HTR-8/SVneo (cell line): ENCODE measurements at places on chromosomes 16 and 17.

DNA sequence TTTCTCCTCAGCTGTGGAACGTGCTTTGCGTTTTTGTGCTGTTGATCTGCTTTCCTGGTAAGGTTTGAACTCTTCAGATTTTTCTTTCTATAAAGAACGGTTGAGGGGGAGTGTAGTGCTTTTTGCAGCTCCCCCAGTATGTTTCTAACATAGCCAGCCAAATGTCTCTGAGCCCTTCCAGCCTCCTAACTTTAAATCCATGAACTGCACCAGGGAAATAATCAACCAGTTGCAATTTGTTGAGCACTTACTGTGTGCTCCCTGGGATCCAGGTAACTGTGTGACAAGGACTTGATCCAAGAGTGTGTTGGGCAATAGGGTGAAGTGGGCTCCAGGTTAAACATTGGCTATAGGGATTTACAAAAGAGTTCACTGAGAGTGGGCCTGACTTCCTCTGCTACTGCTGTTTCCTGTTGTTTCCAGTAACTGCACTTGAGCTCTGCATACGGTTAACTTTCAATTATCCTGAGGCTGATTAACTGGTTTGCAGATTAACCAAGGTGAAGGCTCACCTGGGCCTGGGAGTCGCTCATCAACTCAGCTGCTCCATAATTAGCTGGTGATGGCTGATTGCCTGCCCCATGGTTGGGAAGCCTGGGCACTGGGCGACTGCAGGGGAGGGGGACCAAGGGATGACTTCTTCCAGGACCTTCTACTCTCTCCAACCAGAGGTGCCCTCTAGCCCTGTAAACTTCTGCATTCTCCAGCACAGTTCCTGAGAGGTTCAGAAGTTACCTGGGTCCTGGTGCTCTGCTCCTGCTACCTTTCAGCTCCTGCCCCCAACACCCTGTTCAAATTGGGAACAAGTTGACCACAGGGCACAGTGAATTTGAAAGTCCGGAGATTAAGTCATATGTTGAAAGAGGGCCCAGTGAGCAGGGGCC is 19.5 kb downstream of the HLF start:
- no peak for DNase-seq

GRCh38 chr17:9658593-9659211 is 13.4 kb downstream of the USP43 start:
- no peak for DNase-seq

DNA sequence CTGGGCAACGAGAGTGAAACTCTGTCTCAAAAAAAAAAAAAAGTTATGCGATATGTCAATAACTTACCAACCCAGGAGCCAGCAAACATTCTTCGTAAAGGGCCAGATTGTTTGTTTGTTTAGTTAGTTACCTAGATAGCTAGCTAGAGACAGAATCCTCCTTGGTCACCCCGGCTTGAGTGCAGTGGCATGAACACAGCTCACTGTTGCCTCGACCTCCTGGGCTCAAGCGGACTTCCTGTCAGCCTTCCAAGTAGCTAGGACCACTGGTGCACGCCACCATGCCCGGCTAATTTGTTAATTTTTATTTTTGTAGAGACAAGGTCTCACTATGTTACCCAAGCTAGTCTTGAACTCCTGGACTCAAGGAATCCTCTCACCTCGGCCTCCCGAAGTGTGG is 113.0 kb downstream of the LITAF start:
- DNase-seq: no peak

DNA sequence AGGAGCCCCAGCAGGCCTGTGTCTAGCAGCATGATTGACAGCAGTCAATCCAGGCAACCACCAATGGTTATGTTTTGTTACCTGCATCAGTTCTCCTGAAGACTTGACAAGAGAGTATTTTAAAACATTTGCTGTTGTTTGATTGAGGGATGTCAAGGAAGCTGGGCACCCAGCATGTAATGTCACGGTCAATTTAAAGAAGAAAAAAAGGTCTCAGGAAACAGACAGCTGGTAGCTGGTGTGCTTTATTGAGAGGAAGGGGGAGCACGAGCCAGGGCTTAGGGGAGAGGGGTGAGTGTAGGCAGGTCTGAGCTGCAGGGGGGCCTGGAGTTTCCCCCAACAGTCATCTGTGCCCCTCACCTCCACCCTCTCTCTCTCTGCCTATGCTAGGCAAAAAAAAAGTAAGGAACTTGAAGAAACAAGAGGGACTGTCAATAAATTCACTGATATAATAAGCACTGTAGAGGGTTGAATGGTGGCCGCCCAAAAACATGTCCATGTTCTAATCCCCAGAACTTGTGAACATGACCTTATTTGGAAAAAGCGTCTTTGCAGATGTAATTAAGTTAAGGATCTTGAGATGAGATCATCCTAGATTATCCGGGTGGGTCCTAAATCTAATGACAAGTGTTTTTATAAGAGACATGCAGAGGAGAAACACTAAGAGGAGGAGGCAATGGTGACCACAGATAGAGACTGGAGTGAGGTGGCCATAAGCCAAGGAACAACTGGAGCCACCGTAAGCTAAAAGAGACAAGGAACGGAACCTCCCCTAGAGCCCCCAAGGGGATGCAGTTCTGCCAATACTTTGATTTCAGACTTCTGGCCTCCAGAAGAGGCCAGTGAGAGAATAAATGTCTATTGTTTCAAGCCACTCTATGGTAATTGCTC is 14.5 kb downstream of the TSPOAP1 start:
- DNase-seq: no peak
